ENCODE measurements at places on chromosomes 5 and 9. TPM values are rescaled to one million over a fixed set of nuclear protein-coding genes. Genes with fewer than 3 reads are reported as not detected.

DNA sequence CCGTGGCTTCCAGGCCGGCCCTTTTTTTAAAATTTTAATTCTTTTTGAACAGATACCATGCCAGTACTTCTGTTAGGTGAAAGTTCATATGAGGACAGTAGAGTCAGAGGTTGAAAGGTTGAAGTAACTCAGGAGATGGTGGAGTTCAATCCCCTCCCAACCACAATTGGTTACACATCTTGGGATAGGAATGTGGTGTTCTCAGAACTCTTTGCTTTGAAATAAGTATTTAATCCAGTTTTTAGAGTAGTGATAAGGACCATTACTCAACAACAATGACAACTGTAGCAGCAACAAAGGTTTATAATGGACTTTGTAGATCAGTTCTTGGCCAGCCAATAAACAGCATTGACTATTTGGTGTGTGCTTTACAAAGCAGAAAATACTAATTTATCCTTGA, 116.0 kb downstream of the ARHGAP26 start:
- peaks cover 11% of the 10 kb centered on the region for H3K4me1 ChIP-seq
- DNase-seq, result no peak
- no peak overlapping the region for H3K27ac ChIP-seq
- H3K27me3 ChIP-seq, result no peaks in the 10 kb centered on the region

GRCh38 chr5:13780081-13780480, 164.4 kb downstream of the DNAH5 start:
- no peaks in the 10 kb centered on the region for H3K36me3 ChIP-seq
- DNase-seq, result no peak
- H3K4me1 ChIP-seq, result no peaks in the 10 kb centered on the region
- H3K4me3 ChIP-seq, result no peak overlapping the region
- no peak overlapping the region for H3K27ac ChIP-seq

GRCh38 chr9:109403116-109403515, 82.3 kb upstream of the EPB41L4B start:
- H3K27ac ChIP-seq, result no peak overlapping the region
- H3K27me3 ChIP-seq, result peaks cover 12% of the 10 kb centered on the region
- peaks cover 5% of the 10 kb centered on the region for H3K4me1 ChIP-seq
- DNase-seq, result no peak
- no peaks in the 10 kb centered on the region for H3K36me3 ChIP-seq

DNA sequence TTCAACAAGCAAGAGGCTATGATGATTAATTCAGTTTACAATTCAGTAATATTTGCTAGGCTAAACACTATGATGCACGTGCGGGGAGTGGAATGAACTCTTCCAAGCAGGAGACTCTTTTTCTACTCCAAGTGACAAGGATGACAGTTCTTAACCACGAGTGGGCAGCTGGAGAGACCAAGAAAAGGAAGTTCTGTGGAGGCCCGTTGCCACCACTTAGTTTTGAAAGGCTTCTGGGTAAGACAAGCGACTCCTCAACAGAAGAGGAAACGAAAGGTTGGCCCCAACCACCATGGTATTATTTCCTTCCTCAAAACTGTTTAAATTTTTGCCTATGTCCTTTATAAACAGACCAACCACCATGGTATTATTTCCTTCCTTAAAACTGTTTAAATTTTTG, 2.8 kb downstream of the DCAF12 start:
- peak overlapping the region; percentile 99 for H3K4me3 ChIP-seq
- peaks cover 46% of the 10 kb centered on the region for H3K4me1 ChIP-seq
- H3K27me3 ChIP-seq, result no peaks in the 10 kb centered on the region
- DNase-seq, result peak; percentile 64
- peak overlapping the region; percentile 96 for H3K27ac ChIP-seq
- H3K36me3 ChIP-seq, result peaks cover 52% of the 10 kb centered on the region

- H3K4me1 ChIP-seq, result no peaks in the 10 kb centered on the region
- H3K27me3 ChIP-seq, result no peaks in the 10 kb centered on the region
- no peak overlapping the region for H3K4me3 ChIP-seq
- H3K36me3 ChIP-seq, result no peaks in the 10 kb centered on the region
- no peak overlapping the region for H3K27ac ChIP-seq
Measured at GRCh38 chr5:16784088-16784487, 152.0 kb downstream of the MYO10 start.

DNA sequence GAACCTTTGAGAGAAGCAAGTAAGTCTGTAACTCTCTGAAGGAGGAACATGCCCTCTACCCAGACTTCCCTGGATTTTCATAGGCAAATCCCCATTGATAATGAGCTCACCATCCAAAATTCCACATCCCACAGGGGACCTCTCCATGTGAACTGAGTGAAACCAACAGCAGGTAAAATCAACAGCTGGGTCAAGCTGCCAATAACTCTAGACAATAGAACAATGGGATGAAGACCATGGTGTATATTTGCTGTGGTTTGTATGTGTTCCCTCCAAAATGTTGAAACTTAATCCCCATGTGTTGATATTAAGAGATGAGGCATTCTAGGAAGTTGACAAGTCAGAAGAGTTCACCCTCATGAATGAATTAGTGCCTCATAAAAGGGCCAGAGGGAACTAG, 110.2 kb upstream of the MYO10 start:
- H3K27me3 ChIP-seq, result no peaks in the 10 kb centered on the region
- H3K36me3 ChIP-seq, result no peaks in the 10 kb centered on the region
- no peak overlapping the region for H3K27ac ChIP-seq
- no peaks in the 10 kb centered on the region for H3K4me1 ChIP-seq
- DNase-seq, result no peak

GRCh38 chr5:151110992-151111391, 30.2 kb upstream of the TNIP1 start:
- H3K36me3 ChIP-seq, result peaks cover 63% of the 10 kb centered on the region
- H3K27me3 ChIP-seq, result no peaks in the 10 kb centered on the region
- no peak overlapping the region for H3K4me3 ChIP-seq
- H3K27ac ChIP-seq, result no peak overlapping the region

Gene RICTOR
- 41.6 TPM for total RNA-seq

Gene FOXD4L3
- total RNA-seq, result 0.13 TPM

Gene PCDHB7
- not detected for total RNA-seq

Gene PALM2AKAP2
- not detected for total RNA-seq

Data from activated CD8-positive, alpha-beta T cell treated with anti-CD3 and anti-CD28 coated beads, Interleukin-2, amount 10 ng/mL, durations not matched to agents 7 days and 5 days (primary cell).